EL (cell line): ENCODE measurements at places on chromosomes 5 and 9.
A peak's percentile ranks its signal among the peaks of the same experiment; 100 is the strongest.

- DNase-seq, result no peak
These were observed 501.6 kb downstream of the DTWD2 start for GRCh38 chr5:118486647-118487225.

DNA sequence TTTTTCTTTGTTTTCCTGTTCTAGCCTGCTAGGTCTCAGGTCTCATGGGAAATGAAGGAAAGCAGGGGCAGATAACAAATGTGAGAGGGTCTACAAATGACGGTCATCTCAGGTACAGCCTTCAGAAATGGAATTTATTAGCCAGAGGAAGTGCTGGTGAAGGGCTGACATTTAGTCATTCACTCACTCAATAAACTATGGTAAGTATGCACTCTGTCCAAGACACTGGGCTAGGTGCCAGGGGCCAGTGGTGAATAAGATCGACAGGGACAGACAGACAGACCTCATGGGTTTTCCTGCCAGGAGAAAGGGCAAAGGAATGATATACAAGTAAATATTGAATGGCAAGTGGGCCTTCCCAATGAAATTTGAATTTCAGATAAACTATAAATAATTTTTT lies 6.3 kb downstream of the PDE6A start:
- peak; percentile 89 for DNase-seq

DNA sequence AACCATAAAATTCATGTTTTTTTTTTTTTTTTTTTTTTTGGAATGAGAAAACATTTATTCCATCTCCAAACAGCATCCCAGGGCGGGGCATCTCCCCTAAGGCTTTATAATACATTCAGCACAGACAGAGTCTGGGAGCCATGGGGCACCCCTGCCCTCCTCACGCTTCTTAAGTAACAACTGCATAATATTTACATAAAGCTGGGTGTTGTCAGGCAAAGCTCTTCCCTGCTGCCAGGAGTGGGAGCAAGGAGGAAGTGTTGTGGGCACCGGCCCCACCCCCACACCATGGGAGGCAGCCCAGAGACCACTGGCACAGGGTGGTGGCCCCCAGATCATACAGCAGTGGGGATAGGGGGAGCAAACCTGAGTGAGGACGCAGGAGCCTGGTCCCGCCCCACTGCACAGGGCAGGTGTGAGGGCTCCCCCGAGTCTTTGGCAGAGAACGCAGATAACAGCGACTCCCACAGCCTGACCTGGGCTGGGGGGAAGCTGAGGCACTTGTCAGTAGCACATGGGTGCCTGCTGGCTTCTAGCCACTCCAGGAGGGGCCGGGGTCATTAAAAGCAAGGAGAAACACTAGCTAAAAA lies 86.1 kb upstream of the CEP78 start:
- DNase-seq, result no peak

DNA sequence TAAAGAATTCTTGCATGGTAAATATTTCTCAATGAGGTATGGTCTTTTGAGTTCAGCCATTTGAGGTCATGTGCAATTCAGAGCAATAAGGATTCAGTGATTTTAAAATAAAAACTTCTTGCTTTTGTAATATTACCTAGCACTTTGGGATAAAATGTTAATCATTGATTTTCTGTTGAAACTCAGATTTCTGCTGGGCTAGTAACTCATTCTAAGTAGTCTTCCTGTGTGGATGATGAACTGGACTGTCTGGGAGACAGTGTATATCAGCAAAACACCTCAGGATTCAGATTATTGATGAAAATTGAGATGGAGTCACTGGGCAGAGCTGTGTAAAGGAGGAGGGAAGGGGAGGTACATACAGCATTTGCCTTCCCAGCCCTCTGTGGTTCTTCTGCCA lies 10.8 kb upstream of the PSAT1 start:
- no peak for DNase-seq

GRCh38 chr5:39415201-39415600 lies 9.6 kb downstream of the DAB2 start:
- DNase-seq, result no peak

DNA sequence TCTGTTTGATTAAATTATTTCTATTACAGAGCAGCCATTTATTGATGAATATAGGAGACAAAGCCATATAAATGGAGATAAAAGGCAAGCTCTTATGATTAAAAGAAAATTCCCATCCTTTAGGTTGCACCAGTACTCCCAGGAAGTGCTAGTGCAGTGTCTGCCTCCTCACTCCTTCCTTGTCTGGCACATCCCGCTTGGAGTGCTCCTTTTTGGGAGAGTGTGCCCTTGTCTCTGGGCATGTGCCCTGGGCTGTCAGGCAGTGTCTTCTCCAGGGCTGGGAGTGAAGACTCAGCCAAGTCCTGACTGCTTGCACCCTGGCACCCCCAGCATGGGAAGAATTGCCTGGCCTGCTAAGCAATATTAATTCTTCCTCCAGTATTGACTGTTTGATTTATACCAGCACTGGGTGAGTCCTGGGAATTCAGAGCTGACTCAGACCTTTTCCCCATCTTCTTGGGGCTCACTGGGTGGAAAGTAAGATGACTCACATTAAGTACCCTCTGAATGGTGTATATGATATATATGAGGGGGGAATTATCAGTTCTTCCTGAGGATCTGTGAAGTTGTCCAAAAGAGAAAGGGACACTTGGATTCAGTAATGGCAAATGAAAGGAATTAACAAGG lies 62.1 kb downstream of the ZSWIM6 start:
- peak; percentile 71 for DNase-seq

DNA sequence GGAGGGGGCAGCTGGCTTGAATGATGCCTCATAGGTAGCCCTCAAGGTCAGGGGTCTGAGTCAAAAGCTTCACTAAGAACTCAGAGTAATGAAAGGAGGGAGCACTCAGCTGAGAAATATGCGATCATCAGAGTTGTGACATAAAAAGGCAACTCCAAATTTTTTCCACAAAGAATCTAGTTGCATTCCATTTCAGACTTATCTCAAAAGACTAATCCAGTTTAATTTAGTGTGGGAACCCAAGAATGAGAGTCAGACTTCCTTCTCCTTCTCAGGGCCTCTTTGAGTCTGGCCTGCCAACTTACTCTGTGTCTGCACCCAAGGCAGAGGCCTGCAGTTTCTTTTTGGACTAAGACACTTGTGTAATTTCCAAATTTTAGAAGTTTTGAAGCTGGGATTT lies 34.7 kb downstream of the GABRP start:
- DNase-seq, result peak; percentile 31

DNA sequence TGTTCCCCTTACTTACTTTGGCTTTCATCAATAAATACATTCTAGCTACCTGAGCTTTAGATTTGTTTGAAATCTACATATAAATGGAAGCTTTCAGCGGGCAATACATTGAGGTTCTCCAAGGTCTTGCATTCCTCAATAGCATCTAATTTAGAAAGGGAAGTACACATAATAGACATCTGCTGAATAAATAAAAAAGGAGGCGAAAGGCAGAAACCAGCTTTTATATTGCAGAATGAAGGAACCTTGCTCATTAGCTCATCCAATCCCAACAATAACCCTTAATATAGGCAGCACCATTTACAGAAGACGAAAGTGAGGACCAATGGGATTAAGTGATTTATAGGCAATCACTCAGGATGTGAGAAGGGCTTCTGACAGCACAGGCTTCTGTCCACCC lies 147.5 kb downstream of the MPDZ start:
- no peak for DNase-seq

- no peak for DNase-seq
These were observed 419.8 kb downstream of the DMRT2 start for GRCh38 chr9:1469996-1470395.

DNA sequence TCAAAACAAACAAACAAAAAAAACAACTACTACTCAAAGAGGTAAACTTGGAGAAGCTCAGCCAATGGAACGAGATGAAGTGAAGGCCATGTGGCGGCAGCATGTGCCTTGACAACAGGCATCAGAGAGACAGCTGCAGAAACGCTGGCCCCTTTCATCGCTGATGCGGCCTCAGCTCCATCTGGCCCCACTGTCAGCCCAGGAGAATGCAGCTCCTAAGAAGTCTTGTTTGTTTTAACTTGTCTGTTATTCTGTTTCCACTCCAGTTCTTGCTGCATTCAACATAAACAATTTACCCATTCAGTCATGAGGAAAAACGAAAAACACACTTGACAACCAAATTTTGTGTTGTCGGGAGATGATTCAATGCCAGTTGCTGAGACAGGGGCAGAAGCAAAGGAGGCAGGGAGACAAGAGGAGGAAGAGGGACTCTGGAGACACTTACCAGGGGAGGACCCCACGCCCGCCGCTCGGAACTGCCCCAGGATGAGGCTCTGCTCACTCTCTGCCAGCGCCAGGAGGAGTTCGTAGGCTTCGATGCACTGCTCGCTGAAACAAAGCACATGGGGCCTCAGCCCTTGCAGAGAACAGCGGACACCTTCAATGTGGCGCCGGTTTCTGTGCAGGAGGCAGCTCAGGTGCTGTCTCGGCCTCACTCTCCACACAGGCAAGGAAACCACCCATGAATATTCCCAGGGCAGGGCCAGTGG lies 91.2 kb downstream of the DCP2 start:
- DNase-seq, result no peak

- no peak for DNase-seq
These were observed 20.8 kb downstream of the AMBP start for GRCh38 chr9:114057161-114057885.

DNA sequence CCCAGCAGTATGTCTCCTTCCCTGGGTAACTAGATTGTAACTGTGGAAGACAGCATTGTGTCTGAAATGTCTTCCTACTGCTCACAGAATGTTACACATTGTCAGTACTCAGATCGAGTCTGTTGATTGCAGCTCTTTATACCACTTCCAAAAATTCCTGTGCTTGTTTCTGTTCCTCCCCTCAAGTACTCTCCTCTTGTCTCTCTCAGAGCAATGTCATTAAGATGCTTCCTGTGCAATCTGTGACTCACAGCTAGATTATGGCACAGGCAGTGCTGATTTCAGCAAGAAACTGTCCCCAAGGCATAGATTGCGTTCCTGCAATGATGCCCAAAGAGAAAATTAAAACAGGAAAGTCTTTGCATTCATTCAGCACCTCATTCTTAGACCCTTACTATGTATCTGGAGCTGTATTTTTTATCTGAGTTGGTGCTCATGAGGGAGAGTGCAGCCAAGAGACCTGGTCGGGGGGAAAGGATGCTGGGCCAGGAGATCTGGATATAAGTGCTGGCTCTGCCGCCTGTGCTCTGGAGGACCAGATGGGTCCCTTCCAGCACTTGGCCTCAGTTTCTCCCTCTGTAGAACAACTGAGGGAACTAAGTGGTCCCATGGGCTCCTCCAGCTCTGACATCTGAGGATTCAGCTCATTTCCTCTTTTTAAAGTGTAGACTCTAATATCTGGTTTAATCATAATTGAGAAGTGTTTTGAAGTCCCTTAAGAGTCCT lies 40.8 kb upstream of the GNPDA1 start:
- peak; percentile 79 for DNase-seq

GRCh38 chr5:42487077-42487476 lies 63.8 kb downstream of the GHR start:
- DNase-seq, result no peak

DNA sequence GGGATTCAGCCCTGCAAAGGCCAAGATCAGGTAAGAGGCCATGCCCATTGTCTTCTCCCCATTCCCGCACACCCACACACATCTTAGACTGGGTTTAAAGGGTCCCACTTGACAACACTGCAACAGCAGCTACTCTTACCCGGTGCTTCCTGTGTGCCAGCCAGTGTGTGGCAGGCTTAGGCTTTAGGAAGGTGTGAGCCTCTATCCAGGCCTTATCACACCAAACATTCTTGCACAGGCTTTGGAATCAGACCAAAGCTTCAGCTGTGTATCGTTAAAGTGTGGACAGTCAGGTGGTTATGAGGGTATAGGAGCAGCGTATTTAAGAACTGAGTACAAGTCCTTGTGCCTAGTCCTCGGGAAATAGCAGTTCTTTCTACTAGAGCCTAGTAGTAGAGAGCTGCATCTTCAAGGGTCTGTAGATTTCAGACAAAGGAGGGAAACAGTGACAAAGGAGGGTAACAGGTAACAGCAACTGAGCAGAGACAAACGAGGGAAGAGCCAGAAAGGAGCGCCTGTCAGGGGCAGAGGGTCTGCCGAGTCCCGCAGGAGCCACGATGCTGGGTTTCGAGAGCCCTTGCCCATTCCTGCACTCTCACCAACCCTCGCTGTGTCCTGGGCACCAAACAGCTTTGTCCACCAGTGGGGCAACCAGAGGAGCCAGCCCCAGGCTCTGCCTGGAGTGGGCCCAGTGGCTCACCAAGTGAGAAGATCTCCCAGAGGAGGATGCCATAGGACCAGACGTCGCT lies 30.9 kb downstream of the CSF1R start:
- no peak for DNase-seq

DNA sequence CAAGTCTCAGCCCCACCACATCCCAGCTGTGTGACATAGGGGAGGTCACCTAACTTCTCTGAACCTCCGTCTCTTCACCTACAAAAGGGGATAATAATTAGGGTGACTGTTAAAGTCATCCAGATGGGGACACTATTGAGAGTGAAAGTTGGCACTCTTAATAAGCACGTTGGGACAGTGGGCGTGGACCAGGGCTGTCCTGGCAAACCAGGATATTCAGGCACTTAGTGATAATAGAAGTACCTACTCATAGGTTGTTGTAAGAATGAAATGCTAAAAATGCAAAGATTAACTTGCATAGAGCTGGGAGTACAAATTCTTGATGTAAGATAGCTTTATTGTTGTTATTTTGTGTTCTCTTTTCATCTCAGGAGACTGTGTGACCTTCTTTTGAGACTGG lies 177.9 kb downstream of the MELK start:
- no peak for DNase-seq

DNA sequence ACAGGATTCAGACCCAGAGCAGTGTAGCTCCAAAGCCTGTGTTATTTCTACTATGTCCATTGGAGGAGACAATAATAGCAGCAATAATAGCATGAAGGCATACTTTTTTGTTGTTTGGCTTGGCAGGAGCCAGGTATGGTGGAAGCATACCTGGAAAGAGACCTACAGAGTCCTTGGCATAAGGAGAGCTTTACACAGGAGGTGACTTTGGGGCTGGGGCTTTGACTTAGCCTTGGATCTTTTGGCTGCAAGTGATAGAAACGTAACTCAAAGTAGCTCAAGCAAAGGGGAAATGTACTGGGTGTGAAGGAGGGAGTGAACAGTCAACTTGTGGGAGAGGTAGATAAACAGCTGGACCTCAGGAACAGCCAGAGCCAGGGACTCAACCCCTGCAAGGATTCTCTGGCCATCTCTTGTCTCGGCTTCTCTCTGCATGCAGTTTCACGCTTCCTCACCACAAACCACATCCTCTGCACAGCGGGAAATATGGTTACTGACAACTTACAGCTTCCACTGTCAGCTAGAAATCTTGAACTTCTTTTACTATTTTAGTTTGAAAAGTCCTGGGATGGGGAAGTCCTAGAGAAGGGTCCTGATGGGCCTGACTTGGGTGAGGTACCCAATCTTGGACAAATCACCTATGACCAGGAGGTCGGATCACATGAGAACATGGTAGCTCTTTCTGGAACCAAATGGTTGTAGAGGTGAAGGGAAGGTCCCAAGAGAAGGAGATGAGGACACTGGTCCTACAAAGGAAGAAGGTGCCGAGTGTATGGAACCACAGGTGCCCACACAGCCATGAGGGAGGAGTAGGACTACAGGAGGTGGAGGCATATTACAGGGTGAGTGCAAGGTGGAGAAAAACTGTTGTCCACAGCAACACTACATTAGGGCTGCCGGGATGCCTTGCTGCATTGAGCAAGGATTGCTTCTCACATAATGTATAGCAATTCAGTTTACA lies 47.0 kb upstream of the TGFBR1 start:
- DNase-seq, result peak; percentile 90
